Common myeloid progenitor, CD34-positive (primary cell): ENCODE measurements at places on chromosomes 4 and X.

DNA sequence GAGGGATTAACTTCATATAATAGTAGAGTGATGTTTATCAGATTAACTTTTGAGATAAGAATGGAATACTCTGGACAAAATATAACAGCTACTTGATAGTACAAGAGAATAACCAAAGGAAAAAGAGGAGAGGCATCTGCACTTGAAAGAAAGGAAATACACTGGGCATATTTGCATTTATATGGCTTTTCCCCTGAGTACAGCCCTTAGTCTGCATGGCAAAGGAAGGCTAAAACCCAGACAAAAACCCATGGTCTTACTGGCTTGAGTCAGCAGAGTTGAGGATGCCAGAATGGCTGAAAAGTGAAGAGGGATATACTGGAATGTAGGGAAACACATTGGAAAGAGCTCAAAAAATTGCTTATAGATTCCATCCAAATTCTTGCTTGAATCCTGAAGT, 101.6 kb downstream of the COL4A5 start:
- DNase-seq, result no peak

GRCh38 chr4:186137196-186137794, 32.8 kb downstream of the FAM149A start:
- peak; percentile 55 for DNase-seq

DNA sequence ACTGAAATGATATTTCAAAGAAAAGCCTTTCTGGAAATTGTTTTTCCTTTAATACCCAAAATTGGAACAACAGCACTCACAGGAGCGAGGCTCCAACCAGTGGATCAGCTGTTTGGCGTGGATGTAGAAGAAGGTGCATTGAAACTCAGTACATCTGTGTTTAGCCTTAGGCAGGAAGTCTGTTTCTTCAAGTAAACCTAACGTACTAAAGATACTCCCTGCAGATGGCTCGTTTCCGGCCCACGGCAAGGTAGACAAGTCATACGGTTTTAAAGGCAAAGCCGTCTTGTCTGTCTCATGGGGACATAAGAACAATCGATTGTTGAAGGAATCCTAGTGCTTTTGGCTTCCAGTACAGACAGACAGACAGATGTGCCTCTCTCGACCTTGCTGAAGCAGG, 50.0 kb upstream of the CLCN4 start:
- peak; percentile 48 for DNase-seq

GRCh38 chr4:110236324-110236723, 37.9 kb upstream of the ELOVL6 start:
- DNase-seq, result no peak

DNA sequence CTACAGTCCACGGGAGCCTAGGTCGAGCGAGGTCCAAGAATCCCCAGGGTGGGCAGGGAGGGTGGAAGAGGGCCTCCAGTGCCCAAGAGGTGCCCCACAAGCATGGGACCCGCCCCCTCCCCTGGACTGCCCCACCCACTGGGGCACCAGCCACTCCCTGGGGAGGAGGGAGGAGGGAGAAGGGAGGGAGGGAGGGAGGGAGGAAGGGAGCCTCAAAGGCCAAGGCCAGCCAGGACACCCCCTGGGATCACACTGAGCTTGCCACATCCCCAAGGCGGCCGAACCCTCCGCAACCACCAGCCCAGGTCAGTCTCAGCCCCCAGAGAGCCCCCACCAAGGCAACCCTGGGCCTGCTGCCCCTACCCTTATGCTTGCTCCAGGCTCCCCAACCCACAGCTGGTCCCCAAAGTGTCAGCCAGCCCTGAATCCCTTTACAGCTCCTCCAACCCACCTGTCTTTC, at the start of gene GATA1:
TSS of gene GATA1 (plus strand) at position 250 of the 460 bp plus-strand sequence. CDS start 4,520 bp downstream, outside the sequence.
- DNase-seq, result no peak

GRCh38 chr4:60313611-60314178, 886.4 kb upstream of the ADGRL3 start:
- DNase-seq, result no peak

DNA sequence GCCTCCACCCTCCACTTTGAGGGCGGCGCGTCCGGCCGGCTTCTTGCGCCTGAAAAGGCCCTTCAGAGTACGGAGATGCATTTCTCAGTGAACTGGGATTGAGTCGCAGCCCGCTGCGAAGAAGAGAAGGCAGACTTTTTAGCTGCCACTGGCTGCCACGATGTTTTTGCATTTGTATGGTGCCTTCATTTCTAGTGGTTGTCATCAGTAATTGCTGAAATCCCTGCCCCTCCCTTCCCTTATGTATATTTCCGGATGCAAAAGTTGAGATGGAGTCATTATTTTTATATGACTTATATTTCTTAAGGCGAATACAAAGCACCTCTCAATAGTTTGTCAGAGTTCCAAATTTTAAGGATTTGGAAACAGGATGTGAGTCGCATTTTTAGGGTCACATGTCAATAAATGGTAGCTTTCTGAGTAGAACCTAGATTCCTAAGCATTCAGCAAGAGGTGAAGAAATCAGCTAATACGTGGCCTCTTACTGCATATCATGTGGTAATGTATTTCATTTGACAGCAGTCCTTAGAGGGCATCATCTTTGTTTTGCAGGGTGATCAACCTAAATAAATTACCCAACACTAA, 658 bp downstream of the ATP6AP2 start:
- no peak for DNase-seq

DNA sequence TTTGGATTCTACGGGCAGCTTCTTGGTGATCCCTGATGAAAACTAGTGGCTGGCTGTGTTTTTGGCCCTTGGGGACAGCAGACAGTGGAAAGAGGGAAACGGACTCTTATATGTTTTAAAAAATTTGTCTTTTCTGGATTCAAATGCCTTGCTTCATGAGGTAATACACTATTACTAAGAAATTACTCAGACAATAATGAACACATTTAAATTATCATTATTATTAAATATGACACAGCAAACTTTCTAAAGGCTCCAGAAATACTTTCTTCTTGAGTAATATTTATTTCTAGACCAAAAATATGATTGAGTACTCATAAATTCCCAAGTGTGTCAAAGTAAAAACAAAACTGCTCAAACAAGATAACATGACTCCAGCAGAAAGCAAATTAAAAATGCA, 520.7 kb upstream of the AADAT start:
- DNase-seq, result no peak

- DNase-seq, result no peak
Observed at GRCh38 chr4:99324361-99324760, 3.2 kb upstream of the ADH1B start.

GRCh38 chr4:177419434-177419833, 22.8 kb downstream of the AGA start:
- DNase-seq, result no peak
